ENCODE measurements at places on chromosomes 16 and 17. TPM values are rescaled to one million over a fixed set of nuclear protein-coding genes. Genes with fewer than 3 reads are reported as not detected.
A peak's percentile ranks its signal among the peaks of the same experiment; 100 is the strongest.

VEZF1 gene
- polyA plus RNA-seq: 112 TPM

CENPN gene
- polyA plus RNA-seq: 23.2 TPM

PIMREG gene
- polyA plus RNA-seq: 23.1 TPM

CCL2 gene
- polyA plus RNA-seq: 14.8 TPM

SEPTIN1 gene
- 3.1 TPM for polyA plus RNA-seq

SCN4A gene
- polyA plus RNA-seq: 1.0 TPM

ALDOA gene
- 469 TPM for polyA plus RNA-seq

ORC6 gene
- polyA plus RNA-seq: 16.5 TPM

SULT1A2 gene
- polyA plus RNA-seq: 2.7 TPM

C17orf78 gene
- 0.42 TPM for polyA plus RNA-seq

DNA sequence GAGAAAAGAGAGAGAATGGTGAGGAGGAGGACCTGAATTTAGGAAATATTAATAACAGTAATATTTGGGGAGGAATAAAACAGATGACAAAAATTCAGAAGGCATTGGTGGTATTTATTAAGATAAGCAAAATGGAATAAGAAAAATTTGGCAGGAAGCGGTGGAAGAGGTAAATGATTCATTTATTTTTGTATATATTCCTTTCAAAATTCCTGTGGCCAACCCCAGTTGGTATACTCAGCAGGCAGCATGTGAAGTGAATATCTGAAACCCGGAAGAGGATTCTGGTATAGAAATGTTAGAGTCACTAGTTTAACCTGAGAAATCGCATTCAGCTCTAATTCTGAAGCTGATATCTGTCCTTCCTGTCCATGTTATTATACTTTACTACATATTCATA lies 792.0 kb downstream of the KCNJ2 start:
- no peak for DNase-seq

DNA sequence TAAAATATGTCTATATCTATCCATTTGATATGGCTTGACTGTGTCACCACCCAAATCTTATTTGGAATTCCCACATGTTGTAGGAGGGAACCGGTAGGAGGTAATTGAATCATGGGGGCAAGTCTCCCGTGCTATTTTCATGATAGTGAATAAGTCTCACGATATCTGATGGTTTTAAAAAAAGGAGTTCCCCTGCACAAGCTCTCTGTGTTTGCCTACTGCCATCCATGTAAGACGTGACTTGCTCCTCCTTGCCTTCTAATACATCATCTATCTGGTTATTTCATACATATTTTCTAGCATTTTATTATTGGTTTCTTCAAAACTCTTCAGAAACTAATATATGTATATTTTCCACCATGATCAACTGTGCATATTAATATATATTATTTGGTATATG lies 57.3 kb upstream of the AMZ2 start:
- no peak for DNase-seq

GRCh38 chr17:70119983-70120382 lies 45.0 kb downstream of the KCNJ16 start:
- DNase-seq: no peak

DNA sequence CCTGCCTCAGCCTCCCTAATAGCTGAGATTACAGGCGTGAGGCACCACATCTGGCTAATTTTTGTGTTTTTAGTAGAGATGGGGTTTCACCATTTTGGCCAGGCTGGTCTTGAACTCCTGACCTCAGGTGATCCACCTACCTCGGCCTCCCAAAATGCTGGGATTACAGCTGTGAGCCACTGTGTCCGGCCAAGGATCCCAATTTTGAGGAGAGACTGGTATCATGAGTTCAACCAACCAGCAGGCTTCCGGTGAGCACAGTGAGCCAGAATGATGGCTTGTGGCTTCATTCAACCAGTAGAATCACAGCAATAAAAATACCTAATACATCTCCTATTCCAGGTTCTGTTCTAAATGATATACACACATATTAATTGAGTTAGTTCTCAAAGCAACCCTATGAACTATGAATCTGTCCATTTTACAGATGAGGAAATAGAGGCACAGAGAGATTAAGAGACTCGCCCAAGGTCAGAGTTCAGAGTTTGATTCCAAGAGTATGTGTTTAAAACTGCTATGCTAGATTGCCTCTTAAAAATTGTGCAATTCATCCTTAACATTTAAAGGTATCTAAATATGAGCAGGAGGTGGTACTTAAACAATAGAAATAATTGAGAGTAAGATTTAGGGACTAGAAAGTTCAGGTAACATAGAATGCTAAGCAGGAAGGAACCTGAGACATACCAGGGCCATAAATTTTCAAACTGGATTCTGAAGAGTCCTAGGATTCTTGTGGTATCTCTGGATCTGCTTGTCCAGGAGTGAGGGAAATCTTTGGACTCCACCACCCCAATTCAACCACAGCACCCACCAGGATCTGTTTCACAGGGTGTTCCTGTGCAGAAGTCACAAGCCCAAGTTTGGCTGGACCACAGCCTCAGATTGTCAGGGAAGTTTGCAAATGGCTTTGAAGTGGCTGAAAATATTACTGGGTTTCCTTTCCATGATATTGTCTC lies 25.1 kb downstream of the CCDC42 start:
- DNase-seq: no peak

DNA sequence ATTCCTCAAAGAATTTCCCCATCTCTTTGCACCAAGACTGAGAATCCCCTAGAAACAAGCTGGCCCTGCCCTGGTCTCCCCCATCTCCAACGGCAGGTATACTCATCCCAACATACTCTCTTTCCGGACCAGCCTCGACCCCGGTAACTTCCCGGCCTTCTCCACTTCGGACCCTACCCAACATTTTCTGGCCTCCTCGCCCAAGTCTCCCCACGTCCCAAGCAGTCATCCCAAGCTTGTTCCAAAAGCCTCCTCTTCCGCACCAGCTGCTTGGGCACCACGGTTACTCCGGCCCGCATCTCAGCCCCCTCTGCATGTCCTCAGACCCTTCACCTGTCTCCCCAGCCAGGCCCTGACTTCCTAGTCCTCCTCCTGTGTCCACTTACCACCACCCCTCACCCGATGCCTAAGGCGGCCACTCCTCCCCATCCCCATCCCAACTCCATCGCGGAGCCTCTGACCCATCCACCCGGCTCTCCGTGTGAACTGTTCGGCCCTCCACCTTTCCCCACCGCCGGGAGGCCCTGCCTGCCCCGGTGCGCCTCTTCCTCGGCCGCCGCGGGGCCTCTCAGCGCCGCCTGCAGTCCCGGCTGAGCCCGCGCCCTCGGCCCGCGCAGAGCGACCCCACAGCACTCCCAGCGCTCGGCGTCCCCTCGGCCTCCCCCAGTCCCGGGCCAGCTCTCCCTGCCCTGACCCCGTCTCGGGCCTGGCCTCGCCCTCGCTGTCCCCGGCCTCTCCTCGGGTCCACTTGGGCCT lies 994 bp downstream of the PITPNA start:
- no peak for DNase-seq

- no peak for DNase-seq
Observed at GRCh38 chr16:27982184-27982583, 81.3 kb downstream of the GSG1L start.

DNA sequence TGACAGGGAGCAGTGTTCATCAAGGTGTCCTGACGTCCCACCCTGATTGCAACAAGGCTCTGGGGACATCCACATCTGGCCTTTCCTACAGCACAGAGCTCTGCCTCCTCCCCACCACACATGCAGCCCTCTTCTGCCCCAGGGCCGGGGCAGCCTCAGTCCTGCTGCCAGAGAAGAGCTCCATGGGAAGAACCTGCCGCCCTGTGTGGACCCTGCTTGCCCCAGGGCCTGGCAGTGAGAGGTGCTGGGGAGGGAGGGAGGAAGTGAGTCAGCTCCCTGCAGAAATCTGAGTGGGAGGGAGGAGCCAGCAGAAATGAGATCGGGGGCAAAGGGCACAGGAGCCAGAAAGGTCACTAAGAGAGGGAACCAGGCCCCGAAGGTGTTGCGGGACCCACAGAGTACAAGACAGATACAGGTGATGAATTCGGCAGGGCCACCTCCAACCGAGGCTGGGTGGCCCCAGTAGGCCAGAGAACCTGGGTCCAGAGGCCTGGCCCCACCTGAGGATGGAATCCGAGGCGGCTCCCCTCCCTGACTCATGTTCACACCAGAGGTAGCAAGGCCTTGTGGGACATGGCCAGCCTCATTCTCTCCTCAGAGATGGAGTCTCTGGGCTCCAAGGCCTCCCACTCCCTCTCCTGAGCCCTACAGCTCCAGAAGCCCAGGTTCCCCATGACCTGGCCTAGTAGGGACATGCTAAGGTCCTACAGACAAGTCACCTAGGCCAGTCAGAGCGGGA lies 24.8 kb downstream of the MYO18A start:
- no peak for DNase-seq

GRCh38 chr17:12231355-12231682 lies 210.6 kb downstream of the MAP2K4 start:
- no peak for DNase-seq

DNA sequence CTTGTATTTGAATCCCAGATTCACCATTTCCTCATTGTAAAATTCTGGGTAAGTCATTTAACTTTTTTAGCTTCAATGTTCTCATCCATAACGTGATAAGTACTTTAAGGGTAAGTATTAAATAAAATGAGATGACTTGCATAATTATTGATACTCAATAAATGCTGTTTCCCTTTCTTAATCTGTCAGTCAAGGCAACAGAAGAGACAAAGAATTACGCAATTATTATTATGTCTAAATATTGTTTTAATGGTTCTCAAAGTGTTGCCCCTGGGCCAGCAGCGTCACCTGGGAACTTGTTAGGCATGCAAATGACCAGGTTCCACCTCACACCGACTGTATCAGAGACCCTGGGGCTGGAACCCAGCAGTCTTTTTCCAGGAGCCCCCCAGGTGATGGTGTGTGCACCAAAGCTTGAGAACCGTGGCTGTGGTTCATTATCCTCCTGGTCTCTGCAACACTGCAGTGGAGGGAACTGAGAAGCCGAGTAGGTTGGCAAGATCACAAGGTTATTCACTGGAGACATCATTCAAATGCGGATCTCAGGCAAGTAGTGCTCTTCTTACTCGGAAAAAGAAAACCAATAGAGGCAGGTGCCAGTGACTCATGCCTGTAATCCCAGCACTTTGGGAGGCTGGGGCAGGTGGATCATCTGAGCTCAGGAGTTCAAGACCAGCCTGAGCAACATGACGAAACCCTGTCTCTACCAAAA lies 43.5 kb downstream of the LYRM9 start:
- DNase-seq: no peak

- DNase-seq: no peak
Observed at GRCh38 chr16:82748026-82748425, 121.3 kb downstream of the CDH13 start.

DNA sequence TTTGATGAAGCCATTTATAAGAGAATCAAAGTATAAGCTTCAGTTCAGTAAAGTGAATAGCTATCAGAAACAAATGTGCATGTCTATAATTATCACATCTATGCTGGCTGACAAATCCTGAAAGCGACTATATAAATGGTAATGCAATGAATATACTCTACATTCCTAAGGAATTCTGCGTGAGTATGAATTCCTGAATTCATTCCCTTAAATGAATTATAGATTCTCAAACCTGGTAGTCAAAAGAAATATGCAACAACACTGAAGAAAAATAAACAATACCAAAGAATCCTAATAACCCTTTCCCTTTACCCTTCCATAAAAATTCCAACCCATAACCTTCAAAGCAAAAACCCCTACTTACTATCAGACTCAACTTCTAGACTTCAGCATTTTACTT lies 416.6 kb upstream of the PMFBP1 start:
- DNase-seq: no peak

DNA sequence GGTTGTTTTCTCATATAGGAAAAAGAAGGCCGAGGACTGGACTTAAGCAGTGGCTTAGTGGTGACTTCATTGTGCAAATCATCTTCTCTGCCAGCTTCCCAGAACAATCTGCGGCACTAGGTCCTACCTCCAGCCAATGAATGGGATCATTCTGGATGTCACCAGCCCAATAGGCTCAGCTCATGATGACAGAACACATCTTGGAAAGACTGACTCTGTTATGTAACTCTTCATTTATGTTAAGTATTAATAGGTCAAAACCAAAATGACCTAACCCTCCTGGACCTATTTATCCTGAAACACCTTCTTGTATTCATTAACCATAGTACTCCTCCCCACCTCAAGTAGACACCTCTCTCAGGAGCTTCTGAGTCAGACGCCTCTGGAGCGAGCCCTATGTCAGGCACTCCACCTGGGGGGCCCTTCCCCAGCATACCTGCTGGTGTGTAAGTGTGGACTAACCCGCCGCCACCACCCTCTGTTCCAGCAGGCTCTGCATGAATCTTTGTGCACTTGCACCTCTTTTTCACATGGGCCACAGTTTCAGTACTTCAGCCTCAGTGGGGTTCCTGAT lies 7.2 kb downstream of the ARL2BP start:
- no peak for DNase-seq

- no peak for DNase-seq
Observed at GRCh38 chr16:48836067-48836466, 226.1 kb upstream of the N4BP1 start.

GRCh38 chr17:59299400-59300092 lies 31.9 kb upstream of the YPEL2 start:
- no peak for DNase-seq

DNA sequence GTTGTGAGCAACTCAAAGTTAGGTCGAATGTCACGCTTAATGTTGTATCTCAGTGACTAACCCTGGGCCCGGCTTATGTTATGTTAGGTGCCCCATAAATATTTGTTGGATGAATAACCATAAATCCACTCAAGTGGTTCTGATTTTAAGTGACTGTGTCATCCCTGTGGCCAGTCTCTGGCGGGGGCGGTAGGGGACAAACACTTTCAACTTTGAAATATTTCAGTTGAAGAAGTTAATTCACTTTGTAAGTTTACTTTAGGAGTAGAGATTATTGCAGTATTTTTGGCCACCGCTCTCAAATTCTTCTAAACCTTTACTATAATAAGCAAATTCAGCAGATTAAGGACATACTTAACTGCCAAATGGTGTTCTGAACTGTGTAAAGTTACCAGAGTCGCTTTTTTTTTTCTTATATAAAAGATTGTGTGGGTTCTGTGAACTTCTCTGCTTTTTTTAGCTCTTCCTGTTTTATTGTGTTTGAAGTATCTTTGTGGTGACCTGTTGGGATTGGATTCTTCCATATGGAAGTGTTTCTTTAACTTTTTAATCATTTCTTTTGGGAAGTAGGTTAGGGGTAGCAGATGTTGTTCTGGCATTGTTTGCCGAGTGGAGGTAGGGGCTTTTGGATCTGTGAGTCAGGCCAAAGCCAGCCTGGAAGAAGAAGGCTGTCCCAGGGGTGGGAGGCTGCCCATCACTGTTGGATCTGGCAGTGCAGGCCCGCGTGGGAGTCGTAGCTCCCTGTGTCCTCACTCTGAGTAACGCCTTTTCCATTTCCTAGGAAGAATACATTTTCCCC lies 61.4 kb upstream of the TBX2 start:
- no peak for DNase-seq

GRCh38 chr16:17829811-17830210 lies 359.1 kb upstream of the XYLT1 start:
- no peak for DNase-seq

GRCh38 chr17:83182620-83183101 lies 103.3 kb downstream of the METRNL start:
- no peak for DNase-seq

- no peak for DNase-seq
Observed at GRCh38 chr16:4371357-4372000, at the start of gene VASN. Gene VASN (plus strand): TSS chr16:4371848. CDS start chr16:4380878, 9,030 bp downstream.

- DNase-seq: peak; percentile 85
Observed at GRCh38 chr16:81035398-81035974, at the start of gene ATMIN. Gene ATMIN (plus strand): TSS chr16:81035842. CDS start chr16:81035871, 29 bp downstream.

Measured in left renal cortex interstitium (tissue), 4 donors.